ENCODE measurements at places on chromosomes 5 and 9. TPM values are rescaled to one million over a fixed set of nuclear protein-coding genes. Genes with fewer than 3 reads are reported as not detected.

- no peak for DNase-seq
Measured at GRCh38 chr9:135505406-135506187, 5.1 kb downstream of the MRPS2 start.

- DNase-seq = no peak
Measured at GRCh38 chr9:126321742-126322141, 4.9 kb upstream of the MVB12B start.

GRCh38 chr5:54868511-54869483 lies 116.6 kb downstream of the ESM1 start:
- peak; percentile 40 for DNase-seq

DNA sequence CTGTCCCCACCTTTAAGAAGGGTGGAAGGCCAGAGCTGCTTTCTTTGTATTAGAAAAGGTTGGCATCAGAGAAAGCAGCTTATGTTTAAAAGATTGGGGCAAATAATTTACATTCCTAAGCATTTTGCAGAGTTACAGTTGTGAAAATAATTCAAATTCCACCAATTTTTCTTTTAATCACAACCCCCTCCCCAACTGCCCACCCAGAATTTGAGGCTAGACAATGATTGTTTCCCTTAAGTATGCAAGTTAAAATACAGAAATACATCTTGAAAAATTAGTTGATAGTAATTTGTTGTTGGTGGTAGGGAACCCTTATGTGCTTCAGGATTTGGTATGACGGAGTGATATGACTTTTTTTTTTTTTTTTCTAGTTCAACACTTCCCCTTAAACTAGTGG lies 133.0 kb downstream of the ZSWIM6 start:
- DNase-seq = no peak

Gene NDUFB6
- 78.4 TPM for total RNA-seq
